Left cardiac atrium (tissue), 4 donors: ENCODE measurements at places on chromosomes 6 and 20.

DNA sequence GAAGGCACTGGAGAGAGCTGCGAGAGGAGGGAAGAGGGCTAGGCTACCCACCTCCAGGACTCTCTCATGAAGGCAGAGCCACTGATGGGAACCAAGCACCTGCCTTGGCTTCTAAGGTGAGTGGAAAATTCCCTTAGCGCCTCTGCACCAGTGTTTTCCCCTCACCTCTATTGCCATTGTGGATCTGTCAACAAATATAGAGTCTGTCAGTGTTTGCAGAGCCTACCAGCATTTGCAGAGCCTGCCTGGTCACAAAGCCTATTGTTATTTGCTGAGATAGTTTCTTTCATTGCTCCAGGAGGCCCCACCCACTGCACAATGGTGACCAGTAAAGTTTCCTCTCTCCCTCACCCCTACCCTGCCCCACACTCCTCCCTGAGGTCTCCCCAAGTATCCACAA is 141.9 kb downstream of the MRPL14 start:
- DNase-seq: no peak

GRCh38 chr6:31954511-31954910 is 4.3 kb downstream of the NELFE start:
- DNase-seq: no peak

GRCh38 chr6:71091956-71092355 is 135.1 kb upstream of the B3GAT2 start:
- DNase-seq: no peak

DNA sequence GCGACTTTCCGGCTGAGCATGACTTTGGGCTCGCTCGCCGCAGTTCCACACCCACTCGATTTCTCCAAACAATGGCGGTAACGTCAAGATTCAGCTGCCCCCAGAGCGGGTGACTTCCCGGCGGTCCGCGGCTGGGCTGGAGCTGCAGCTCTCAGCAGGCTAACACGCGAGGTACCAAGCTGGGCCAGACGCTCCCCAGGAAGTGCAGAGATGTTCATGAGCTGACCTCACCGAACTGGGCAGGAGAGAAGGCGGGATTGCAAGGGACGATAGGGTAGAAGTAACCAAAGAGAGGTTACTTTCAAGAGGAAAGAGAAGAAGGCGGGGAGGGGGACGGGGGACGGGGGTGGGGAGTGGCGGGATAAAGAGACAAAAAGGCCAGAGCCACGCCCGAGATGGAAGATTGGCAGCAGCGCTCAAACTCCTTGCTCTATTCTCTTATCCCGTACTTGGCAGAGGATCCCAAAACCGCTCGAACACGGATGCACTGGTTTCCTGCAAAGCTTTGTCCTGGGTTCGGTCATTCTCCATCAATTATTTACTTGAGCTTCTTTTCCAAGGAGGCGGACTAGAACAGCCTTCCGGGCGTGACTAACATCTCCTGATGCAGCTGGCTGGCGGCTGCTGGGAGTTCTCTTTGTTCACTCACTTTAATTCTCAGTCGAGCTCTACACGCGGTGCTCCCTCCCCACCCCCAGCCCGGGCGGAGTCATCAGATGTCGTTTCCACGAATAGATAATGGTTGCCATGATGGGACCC is at the start of gene MTCL3:
Gene MTCL3, minus strand, starts transcription at position 626 of the 759 bp plus-strand sequence.
- DNase-seq: no peak

- no peak for DNase-seq
Observed at GRCh38 chr20:59443550-59443949, 143.1 kb downstream of the EDN3 start.

- no peak for DNase-seq
Observed at GRCh38 chr6:37979392-37980221, 160.1 kb downstream of the ZFAND3 start.

DNA sequence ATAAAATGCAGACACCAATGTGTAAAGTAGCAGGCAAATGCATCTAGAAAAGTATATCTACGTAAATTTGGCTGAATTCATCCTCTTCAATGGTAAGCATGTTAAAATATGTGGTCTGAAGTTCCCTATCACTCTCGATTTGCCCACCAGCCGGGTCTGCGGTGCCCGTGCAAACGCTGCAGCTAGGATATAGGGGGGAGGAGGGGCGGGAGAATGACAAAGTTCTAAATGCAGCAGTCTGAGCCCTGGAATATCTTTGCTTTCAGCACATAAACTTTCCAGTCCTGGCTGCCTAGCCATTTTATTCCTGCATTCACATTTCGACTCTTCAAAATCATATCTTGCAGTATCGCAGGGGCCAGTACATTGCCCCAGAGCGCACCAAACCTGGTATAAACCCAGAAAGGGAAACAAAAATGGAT is 708 bp downstream of the NRN1 start:
- no peak for DNase-seq

DNA sequence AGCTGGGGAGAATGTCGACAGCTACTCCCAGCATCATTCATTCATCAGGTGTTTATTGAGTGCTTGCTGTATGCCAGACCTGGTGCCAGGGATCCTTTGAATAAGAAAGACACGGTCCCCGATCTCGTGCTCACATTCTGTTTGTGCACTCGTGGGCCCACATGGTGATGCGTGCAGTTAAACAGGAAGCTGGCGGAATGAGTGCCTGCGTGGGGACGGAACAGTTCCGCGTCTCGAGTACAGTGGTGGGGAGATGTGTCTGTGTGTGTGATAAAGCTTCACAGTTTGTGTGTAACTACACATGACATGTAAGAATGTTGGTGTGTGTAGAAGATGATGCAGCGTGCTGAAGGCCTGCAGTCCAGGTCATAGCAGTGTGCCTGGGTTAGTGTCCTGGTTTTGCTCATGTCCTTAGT is 6.5 kb downstream of the RBM38 start:
- DNase-seq: peak; percentile 26

DNA sequence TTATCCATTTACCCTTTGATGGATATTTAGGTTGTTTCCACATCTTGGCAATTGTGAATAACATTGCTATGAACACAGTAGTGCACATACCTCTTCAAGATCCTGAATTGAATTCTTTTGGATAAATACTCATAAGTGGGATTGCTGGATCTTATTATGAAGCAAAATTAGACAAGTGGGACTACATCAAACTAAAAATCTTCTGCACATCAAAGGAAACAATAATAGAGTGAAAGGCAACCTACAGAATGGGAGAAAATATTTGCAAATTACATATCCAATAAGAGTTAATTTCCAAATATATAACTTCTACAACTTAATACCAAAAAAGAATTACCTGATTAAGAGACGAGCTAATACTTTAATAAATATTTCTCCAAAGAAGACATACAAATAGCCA is 38.4 kb upstream of the BCAS1 start:
- DNase-seq: no peak
